ENCODE measurements at places on chromosomes 16 and 17.
A peak's percentile ranks its signal among the peaks of the same experiment; 100 is the strongest.

- DNase-seq, result no peak
Measured at GRCh38 chr17:61371179-61371578, 28.5 kb upstream of the TBX2 start.

DNA sequence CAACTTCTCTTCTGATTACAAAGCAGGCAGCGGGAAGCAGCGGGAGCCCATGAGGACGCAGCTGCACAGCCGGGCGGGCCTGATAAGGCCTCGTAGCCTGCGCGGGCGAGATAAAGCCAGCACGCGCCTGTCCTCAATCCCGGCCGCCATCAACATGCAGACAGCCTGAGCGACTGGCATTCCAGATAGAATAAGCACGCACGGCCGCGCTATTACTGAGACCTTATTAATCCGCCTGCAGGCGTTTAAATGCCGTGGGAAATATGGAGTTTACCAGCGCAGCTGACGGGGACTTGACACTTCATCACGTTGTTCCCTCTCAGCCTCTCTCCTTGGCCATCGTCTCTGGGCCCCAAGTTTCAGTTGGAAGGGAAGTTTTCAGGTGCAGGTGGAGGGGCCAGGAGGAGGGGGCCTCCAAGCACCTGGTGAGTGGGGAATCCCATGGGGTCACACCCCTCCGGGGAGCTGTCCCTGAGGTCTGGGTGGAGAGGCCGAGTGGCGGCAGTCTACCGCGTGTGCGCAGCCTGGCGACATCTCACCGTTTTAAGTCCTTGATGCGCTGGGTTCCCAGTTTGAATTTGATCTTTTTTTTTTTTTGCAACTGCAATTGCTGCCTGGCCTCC, 27.3 kb upstream of the CBFA2T3 start:
- DNase-seq, result peak; percentile 68

DNA sequence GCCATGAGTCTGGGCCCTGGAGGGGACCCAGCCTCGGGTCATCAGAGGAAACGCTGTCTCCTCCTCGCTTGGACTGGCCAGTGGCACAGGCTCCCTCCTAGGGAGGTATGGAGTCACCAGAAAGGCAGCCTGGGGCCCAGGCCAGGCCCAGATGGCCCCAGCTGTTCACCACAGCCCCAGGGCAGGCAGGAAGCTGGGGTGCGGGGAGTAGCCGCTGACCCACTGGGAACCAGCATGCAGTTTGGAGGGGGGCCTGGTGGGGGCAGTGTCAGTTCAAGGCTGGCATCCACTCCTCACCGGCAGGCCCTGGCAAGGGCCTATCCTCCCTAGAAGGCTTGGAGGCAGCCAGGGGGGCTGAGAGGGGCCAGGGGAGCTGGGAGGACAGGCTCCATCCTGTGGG, 48.8 kb downstream of the SDK2 start:
- DNase-seq, result no peak

DNA sequence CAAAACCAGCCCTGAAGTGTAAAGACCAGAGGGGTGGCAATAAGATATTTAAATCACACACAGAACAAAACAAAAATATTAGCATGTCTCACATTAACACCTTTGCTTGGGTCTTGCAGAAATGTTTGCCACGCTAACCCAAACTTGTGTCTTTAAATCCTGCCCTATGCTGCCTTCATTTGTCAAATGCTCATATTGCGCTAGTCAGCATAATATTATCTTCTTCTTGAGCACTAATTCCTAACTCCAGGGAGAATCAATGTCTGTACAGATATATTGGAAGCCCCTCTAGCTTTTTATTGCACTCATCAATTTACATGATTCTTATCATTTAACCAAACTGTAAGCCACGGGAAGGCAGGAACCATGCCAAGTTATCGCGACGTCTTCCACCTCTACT, 614.8 kb upstream of the SOX9 start:
- no peak for DNase-seq

DNA sequence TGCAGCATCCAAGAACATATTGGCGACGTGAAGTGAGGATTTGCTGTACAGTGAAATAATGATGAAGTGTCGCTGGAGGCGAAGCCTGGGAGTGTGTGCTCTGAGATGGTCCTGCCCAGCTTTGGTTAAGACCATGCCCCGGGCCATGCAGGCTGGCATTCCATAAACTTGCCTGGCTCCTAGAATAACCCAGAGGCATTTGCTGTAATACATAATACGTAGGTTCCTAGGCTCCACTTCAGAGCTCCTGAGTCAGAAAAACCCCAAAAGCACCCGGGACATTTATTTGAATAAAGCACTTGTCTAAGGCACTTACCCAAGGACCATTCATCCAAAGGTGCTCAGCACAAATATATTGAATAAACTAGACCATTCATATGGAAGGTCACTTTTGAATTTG, 279.3 kb downstream of the ABCC12 start:
- DNase-seq, result no peak

- no peak for DNase-seq
Measured at GRCh38 chr17:951325-952132, 28.0 kb downstream of the NXN start.

- DNase-seq, result no peak
Measured at GRCh38 chr16:10896165-10896564, 19.2 kb downstream of the CIITA start.

DNA sequence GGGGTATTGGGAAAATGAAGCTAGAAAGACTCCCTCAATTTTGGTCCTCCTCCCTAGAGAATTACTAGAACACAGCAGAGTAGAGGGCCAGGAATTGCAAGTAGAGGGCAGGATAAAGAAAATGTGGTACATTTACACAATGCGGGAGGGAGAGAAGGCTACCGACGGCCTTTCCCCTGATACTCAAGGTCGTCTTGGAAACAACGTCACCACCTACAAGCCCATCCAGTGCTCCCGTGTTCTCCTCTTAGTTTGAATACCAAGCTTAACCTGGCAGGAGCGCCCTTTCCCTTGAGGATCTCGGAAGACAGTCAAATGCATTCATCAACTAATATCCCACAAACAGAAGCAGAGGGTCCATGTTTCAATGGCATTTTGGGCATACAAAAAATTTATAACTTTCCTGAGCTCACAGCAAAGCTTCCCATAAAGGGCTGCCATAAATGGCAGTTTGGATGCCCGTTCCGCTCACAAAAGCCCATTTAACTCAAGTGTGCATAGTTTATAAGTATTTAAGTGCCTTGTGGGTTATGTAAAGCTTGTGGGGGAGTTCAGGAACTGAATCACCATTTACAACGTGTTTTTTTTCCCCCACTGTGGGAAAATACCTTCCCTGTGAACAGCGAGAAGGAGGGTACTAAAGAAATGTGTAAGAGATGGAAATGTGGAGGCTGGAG, 414.6 kb downstream of the SLC39A11 start:
- DNase-seq, result no peak

DNA sequence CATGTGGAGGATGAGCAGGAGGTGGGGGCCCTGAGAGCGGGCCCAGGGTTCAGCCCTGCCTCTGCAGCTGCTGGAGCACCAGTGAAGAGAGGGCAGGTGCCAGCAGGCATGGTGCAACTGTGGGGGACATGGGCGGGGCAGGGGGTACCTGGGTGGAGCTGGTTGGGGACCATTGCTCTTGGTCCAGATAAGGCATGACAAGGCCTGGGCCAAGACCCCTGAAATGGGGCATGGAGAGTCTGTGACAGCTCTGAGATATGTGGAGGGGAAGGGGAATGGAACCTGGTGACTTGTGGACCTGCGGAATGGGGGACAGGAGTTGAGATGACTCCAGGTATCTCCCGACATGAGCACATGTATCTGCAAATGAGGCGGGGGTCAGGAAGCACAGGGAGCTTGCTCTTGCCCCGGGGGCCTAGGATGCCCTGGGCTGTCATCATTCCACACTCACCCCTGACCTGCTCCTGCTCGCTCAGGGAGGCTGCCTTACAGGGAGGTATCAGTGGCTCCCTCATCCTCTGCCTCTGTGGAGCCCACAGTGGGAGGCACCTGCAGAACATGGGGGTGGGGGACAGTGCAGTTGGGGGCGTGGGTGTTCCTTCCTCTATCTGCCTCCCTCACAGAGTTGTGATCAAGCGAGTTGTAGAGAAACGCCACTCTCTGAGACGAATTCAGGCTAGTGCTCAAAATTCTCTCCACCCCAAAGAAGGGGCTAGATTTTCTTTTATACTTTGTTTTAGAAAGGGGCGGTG, 40.2 kb downstream of the TMEM235 start:
- DNase-seq, result no peak

DNA sequence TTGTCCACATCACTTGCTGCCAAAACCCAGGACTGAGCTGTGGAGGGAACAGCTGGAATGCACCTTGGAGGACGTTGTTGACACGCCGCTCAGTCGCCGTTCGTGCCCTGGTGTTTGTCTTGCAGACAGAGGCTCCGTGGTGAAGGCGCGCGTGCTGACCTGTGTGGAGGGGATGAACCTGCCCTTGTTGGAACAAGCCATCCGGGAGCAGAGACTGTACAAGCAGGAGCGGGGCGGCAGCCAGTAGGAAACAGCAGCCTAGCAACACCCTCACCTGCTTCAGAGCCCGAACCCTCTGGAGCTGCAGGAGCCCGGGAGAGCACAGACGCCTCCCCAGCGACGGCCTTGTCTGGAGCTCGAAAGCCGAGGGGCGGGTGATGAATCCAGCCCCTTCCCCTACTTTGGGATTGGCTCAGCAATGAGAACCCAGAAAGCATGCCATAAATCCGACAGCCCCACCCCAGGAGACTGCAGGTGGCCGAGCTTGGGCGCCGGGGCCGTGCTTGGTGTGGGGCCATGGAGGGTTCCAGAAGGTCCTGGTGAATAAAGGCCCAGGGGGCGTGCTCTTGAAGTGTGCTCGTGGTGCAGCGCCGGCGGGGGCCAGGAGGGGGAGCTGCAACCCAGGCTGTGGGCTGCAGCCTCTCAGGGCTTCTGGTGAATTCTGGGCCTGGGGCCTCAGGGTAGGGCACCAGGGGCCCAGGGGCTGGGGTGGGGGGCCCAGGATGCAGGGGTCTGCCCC, 470 bp upstream of the CDK3 start:
- DNase-seq, result no peak

GRCh38 chr16:78796221-78796866, 696.9 kb downstream of the WWOX start:
- peak; percentile 80 for DNase-seq

DNA sequence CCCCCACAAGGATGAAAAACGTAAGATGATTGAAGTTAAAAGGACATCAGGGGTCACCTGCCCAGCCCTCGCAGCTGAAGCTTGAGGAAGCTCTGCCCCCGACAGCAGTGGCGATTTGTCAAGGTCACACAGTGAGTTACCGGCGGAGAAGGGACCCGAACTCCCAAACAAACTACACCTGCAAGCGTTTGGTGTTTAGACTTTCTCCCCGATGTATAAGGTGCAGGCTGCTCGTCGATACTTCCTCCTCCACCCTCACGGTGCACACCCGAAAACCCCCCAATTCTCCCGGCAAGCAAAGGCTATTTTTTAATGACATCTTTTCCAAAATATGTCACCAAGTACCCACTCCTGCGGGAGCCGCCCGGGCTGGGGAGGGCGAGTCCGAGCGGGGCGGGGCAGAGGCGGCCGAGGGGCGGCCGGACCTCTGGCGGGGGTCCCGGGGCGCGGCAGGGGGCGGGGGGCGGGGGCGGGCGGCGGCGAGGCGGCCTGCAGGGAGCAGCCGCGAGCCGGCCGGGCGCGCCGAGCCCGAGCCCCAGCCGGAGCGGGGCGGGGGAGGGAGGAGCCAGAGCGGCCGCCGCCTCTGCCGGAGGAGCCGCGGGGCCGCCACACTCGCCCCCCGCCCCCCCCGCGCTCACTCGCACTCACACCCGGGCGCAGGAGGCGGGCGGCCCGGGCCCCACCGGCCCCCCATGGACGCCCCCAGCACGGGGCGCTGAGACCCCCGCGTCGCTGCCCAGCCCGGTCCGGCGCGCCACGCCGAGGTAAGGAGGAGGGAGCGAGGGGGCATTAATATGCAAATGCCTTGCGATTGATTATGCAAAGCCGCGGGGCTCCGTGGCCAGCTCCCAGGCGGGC, at the start of gene THRA:
THRA (plus strand) TSS at position 637 of the 858 bp plus-strand sequence. CDS start 11,524 bp downstream, outside the sequence.
- peak; percentile 86 for DNase-seq
